CD4-positive, alpha-beta T cell treated with Interleukin-1 beta for 1 hour (primary cell): ENCODE measurements at places on chromosomes 4 and X.

DNA sequence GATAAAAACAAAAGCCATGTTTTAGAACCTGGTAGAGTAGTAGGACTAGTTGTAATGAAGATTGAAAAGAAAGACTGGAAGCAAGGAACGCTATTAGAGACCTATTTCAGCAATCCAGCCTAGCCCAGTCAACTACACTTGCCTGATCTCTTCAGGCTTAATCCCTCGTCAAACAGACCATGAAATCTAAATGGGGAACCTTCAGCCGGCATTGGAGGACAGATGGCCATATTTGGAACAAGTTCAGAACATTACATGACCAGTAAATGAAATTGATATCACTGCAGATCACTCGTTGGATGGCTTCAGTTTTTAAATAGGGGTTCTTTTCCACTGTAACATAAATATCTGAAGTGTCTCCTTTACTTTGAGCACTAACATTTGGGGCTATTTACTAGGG is 84.8 kb upstream of the WDR44 start:
- no peak for DNase-seq

GRCh38 chr4:155722816-155723499 is 35.9 kb upstream of the GUCY1B1 start:
- DNase-seq, result no peak

DNA sequence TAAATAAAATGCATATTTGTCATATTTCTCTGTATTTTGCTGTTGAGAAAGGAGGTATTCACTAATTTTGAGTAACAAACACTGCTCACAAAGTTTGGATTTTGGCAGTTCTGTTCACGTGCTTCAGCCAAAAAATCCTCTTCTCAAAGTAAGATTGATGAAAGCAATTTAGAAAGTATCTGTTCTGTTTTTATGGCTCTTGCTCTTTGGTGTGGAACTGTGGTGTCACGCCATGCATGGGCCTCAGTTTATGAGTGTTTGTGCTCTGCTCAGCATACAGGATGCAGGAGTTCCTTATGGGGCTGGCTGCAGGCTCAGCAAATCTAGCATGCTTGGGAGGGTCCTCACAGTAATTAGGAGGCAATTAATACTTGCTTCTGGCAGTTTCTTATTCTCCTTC is 3.3 kb downstream of the HTT start:
- no peak for DNase-seq

GRCh38 chr4:61511716-61512488 is 311.8 kb downstream of the ADGRL3 start:
- DNase-seq, result no peak

DNA sequence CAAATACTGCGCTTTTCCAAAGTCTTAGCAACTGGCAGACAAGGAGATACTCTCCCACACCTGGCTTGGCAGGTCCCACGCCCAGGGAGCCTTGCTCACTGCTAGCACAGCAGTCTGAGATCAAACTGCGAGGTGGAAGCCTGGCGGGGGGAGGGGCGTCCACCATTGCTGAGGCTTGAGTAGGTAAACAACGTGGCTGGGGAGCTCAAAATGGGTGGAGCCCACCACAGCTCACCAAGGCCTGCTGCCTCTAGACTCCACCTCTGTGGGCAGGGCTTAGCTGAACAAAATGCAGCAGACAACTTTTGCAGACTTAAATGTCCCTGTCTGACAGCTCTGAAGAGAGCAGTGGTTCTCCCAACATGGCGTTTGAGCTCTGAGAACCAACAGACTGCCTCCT is 23.0 kb upstream of the NFKB1 start:
- no peak for DNase-seq

DNA sequence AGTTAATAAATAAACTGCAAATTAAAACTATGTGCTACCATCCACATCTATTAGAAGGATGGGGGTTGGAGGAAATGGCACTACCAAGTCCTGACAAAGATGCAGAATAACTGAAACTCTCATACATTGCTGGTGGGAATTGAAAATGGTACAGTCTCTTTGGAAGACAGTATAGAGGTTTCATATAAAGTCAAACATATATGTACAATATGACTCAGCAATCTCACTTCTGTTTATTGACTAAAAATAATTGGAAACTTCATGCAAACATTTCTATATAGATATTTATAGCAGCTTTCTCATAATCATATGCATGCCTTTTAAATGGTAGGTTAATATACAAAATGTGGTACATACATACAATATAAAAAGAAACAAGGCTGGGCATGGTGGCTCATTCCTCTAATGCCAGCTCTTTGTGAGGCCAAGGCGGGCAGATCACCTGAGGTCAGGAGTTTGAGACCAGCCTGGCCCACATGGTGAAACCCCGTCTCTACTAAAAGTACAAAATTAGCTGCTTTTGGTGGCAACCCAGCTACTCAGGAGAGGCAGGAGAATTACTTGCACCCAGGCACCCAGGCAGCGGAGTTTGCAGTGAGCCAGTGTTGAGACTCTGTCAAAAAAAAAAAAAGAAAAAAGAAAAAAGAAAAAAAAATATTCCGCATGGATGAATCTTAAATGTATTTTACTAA is 225.0 kb upstream of the CXXC4 start:
- DNase-seq, result no peak

GRCh38 chrX:139554376-139554775 is 23.8 kb downstream of the F9 start:
- no peak for DNase-seq

DNA sequence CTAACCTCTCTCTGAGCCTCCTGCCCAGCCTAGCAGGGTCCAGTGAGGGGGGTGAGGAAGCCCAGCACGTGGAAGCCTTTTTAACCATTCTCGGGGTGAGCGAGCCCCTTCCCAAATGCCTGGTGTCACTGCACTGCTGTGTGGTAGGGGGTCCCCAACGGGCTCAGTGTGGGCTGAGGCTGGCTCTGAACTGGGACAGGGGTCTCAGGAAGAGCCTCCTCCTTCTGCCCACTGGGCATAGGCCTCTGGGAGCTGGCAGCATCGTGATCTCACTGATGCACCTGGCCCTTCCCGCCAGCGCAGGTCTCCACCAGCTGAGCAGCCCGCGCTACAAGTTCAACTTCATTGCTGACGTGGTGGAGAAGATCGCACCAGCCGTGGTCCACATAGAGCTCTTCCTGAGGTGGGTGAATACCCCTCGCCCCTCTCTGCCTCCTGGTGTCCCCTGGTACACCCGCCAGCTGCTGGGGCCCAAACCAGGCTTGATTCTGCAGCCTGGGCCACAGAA is 12.6 kb downstream of the HTRA3 start:
- DNase-seq, result no peak
